Dermis lymphatic vessel endothelial cell (primary cell): ENCODE measurements at places on chromosomes 5 and 9. TPM values are rescaled to one million over a fixed set of nuclear protein-coding genes. Genes with fewer than 3 reads are reported as not detected.

The CCDC183 gene
- total RNA-seq, result 0.52 and 0.98 TPM in 2 replicates

The EPB41L4B gene
- total RNA-seq, result 0.22 and 0.86 TPM in 2 replicates

The HCN1 gene
- total RNA-seq, result not detected in 2 replicates

The PCDHB6 gene
- 0.09 and 0.11 TPM in 2 replicates for total RNA-seq
